CD8-positive, alpha-beta memory T cell (primary cell): ENCODE measurements at places on chromosomes 5 and 9. TPM values are rescaled to one million over a fixed set of nuclear protein-coding genes. Genes with fewer than 3 reads are reported as not detected.

The RNF208 gene
- 2.7 TPM for total RNA-seq

The RNF180 gene
- not detected for total RNA-seq

The SPEF2 gene
- 6.8 TPM for total RNA-seq

The CD180 gene
- total RNA-seq = 0.24 TPM

The HRCT1 gene
- total RNA-seq = not detected

DNA sequence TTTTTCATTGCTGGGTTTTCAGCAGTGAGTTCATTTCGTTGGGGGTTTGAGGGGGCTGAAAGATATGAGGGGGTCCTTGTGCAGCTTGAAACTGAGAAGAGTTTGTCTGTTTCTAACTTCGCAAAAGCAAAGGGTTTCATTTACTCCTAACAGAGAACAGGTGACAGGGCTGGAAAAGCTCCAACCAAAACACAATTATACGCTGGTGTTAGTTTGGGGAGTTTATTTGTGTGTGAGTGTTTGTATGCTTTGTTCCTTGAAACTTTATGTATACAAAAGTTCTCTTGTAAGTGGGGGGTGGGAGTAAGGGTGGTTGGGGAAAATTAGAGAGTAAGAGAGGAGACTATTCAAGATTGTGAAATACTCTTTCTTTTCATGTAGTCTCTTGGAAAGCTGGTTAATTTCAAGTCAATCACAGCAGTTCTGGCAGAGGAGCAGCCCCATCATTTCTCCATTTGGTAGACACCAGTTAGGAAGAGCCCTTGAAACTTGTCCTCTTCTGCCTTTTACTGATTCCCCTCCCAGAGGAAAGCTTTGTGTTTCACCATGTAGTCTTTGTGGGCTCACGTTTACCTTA, 881 bp downstream of the TNFAIP8 start:
- DNase-seq = no peak

- no peak for DNase-seq
These were observed 719.5 kb downstream of the TLR4 start for GRCh38 chr9:118423721-118424120.
